ENCODE measurements at places on chromosomes 13 and 19. TPM values are rescaled to one million over a fixed set of nuclear protein-coding genes. Genes with fewer than 3 reads are reported as not detected.

GRCh38 chr19:5691822-5692722 lies 2.0 kb downstream of the RPL36 start:
- H3K36me3 ChIP-seq, result peaks cover 78% of the 10 kb centered on the region
- H3K4me3 ChIP-seq, result no peak overlapping the region
- H3K27ac ChIP-seq, result peak overlapping the region; percentile 87

- H3K27me3 ChIP-seq, result no peaks in the 10 kb centered on the region
- DNase-seq, result no peak
- no peak overlapping the region for H3K4me3 ChIP-seq
- H3K36me3 ChIP-seq, result no peaks in the 10 kb centered on the region
- no peak overlapping the region for H3K27ac ChIP-seq
- H3K4me1 ChIP-seq, result no peaks in the 10 kb centered on the region
These were observed 13.1 kb downstream of the TNFSF9 start for GRCh38 chr19:6543866-6544347.

DNA sequence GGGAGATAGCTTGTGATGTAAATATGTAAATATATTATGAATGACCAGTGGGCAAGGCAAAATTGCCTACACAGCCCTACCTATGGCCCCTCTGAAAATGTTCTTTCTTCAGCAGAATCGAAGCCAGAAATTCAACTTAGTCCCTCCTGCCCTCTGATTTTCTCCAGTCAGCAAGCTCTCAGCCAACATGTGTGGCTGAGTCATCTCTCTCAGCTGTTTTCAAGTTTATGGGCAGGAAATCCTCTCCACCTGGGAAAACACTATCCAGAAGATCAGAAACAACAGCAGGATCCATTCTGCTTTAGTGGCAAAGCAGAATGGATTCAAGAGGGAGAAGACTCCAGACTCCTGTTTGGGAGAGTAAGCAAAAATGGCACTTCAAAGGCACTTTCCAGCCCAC lies 8.9 kb upstream of the ZNF527 start:
- H3K4me1 ChIP-seq, result no peaks in the 10 kb centered on the region
- no peak overlapping the region for H3K4me3 ChIP-seq
- DNase-seq, result no peak
- H3K27ac ChIP-seq, result no peak overlapping the region
- H3K36me3 ChIP-seq, result peaks cover 38% of the 10 kb centered on the region
- no peaks in the 10 kb centered on the region for H3K27me3 ChIP-seq

DNA sequence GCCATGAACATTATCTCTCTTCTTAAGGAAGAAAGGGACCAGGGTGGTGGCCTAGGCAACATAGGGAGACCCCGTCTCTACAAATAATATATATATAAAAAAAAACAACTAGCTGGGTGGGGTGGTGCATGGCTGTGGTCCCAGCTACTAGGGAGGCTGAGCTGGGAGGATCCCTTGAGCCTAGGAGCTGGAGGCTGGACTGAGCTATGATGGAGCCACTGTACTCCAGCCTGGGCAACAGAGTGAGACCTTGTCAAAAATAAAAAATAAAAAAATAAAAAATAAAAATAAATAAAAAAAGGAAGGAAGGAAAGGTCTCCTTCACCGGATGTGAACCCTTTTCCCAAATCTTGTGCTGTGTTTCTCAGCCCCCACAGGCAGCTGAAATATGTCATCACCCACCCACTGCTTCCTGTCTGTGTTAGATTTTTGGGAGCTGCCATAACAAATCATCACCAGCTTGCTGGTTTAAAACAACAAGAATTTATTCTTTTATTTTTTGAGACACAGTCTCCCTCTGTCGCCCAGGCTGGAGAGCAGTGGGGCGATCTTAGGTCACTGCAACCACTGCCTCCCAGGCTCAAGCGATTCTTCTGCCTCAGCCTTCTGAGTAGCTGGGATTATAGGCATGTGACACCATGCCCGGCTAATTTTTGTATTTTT lies 9.5 kb upstream of the TSPAN16 start:
- H3K4me1 ChIP-seq, result no peaks in the 10 kb centered on the region
- H3K36me3 ChIP-seq, result no peaks in the 10 kb centered on the region
- no peak overlapping the region for H3K4me3 ChIP-seq
- no peak for DNase-seq
- H3K27me3 ChIP-seq, result no peaks in the 10 kb centered on the region
- H3K27ac ChIP-seq, result no peak overlapping the region

GRCh38 chr13:93603043-93603442 lies 376.4 kb downstream of the GPC6 start:
- no peak overlapping the region for H3K4me3 ChIP-seq
- H3K4me1 ChIP-seq, result no peaks in the 10 kb centered on the region
- DNase-seq, result no peak
- no peaks in the 10 kb centered on the region for H3K27me3 ChIP-seq

The SCAMP4 gene
- 38.1 TPM for total RNA-seq

The LILRB5 gene
- total RNA-seq, result 2.4 TPM

DNA sequence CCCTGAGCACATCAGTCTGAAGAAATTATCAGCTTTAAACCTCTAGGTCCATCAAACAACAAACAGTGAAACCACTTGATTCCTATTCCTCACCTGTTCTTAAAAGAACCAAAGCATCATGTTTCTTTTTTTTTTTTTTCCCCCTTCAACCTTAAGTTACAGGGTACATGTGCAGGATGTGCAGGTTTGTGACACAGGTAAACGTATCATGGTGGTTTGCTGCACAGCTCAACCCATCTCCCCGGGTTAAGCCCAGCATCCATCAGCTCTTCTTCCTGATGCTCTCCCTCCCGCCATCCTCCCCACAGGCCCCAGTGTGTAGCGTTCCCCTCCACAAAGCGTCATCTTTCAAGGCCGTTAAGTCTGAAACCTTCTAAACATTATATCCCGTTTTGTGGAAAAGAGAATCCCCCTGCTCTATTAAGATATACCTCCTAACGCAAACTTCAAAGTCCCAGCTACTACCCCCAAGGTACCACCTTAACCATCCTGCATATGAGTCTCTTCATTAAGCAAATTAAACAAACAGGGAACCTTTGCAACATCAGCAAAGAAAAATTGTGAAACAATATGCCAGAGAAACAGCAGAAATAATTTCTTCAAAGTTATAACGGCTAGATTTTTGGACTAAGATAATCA lies 10.8 kb downstream of the USP12 start:
- no peaks in the 10 kb centered on the region for H3K27me3 ChIP-seq
- no peak for DNase-seq
- H3K4me1 ChIP-seq, result no peaks in the 10 kb centered on the region
- H3K4me3 ChIP-seq, result no peak overlapping the region
- H3K36me3 ChIP-seq, result no peaks in the 10 kb centered on the region

The HCST gene
- 1.9 TPM for total RNA-seq

GRCh38 chr19:31372246-31372781 lies 23.1 kb upstream of the TSHZ3 start:
- H3K27me3 ChIP-seq, result no peaks in the 10 kb centered on the region
- no peak overlapping the region for H3K27ac ChIP-seq
- no peak overlapping the region for H3K4me3 ChIP-seq
- no peak for DNase-seq
- H3K36me3 ChIP-seq, result no peaks in the 10 kb centered on the region

DNA sequence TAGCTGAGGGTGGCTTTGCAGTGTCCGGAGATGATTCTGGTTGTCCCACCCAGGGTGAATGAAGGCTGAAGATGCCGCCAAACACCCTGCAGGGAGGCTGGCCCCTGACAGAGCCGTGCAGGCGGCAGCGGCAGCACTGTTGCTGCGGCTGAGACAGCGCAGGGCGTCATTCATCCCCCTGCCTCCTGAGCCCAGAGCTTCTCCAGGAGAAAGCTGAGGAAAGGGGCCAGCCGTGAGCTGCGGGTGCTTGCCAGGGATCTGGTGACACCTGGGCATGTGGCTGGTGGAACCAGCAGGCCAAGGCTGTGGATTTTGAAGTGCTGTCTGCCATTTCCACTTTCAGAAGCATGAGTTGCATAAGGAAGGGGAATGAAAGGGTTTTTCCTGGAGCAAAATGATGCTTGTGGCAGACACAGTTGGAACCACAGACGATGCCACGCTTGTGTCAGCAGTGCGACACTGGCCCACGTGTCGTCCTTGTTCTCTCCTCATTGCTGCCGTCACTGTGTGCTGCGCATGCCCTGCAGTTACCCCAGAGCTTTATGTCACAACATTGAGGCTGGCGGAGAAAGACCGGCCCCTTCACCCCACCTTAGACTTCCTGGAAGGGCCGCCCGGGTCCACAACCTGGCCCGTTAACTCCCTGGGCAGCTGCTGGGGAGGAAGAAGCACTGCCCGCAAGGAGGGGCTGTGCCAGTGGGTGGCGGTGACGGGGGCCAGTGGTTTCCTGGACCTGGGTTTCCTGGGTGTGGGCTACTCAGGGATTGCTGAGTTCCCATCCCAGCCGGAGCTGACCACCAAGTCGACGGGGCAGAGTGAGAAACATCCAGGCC lies 22.7 kb downstream of the TFDP1 start:
- no peak overlapping the region for H3K4me3 ChIP-seq
- peaks cover 68% of the 10 kb centered on the region for H3K36me3 ChIP-seq
- DNase-seq, result no peak
